CD8-positive, alpha-beta T cell (primary cell): ENCODE measurements at places on chromosomes 4 and X. TPM values are rescaled to one million over a fixed set of nuclear protein-coding genes. Genes with fewer than 3 reads are reported as not detected.

DNA sequence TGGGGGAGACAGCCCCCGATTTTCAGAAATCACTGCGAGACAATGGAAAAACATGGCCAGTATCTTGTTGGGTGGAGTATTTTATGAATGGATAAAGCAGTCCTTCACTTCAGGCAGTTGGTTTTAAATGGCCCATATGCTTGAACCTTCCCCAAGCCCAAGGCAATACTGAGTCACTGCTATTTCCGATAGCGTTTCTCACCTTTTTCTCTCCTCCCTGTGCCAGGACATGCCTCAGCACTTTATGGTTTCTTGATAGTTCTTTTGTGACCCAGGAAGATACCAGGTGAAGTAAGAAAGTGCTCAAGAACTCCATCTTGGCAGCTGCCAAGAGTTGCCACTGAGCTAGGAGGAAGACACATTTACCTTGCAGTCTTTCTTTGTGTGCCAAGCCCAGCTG is 26.8 kb upstream of the ESX1 start:
- DNase-seq: no peak

- DNase-seq: no peak
These were observed 310.0 kb downstream of the PDHA2 start for GRCh38 chr4:96149894-96150293.

GRCh38 chr4:177323416-177323815 is 13.7 kb downstream of the NEIL3 start:
- DNase-seq: no peak

- DNase-seq: no peak
These were observed 57.3 kb downstream of the AGA start for GRCh38 chr4:177384856-177385397.

DNA sequence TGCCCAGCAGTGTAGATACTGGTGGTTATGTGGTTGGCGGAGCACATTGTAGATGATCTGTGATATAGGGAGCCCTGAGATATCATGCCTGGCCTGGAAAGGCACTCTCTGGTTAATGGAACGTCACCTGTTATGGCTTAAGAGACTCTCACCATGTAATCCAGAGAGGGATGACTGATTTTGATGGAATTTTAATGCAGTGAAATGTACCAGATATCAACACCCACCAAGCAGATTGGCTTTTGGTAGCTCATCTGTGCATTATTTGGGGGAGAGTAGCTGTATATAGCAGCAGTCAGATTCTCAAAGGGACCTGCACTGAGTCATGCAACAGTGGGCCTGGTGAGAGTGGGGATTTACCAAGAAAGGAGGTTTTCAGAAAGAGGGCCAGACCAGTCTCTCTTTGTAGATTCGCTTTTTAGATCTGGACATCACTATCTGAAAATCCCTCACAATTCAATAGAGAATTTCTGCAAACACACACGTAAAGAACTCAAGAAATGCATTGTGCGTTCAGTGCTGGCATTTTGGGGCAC is 17.3 kb downstream of the TSC22D3 start:
- no peak for DNase-seq

DNA sequence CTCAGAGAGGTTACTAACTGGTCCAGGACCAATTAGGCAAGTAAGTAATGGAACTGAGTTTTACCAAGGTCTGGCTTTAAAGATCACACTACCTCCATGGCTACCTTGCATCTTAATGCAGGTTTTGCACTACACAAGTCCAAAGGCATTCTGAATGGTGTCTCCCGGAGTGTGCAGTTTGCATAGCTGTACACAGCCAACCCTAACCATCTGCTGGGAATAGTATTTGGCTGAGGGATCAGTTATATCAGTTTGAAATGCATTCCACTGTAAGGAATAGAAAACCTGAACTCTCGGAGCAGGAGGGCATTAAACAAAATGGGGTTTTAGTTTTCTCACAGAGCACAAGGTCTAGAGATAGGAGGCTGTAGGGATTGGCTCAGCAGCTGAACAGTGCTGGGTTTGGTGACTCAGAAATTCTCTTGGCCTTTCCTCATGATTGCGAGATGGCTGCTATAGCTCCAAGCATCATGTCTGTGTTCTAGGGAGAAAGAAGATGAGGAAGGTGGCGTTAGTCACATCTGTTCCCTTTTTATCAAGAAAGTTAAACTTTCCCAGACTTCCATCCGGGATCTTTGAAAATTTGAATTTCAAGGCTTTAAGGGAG is 177.1 kb downstream of the NHS start:
- DNase-seq: no peak

DNA sequence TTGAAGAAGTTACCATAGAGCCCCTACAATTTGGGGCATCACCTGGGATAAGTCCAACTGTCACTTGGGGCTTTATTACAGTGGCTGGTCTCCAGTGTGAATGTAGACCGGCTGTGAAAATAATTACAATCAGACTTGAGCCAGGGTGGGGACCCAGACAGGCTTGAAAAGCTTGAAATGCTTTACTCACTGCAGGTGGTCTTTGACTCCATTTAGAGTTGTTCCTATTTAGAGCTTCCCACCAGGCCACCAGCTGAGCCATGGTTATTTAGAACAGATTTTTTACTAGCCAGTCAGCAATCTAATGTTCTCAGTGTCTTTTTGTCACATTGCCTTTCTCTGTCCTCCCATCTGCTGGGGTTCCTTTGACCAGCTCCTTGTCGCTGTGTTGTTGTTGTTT is 5.7 kb downstream of the ARHGAP10 start:
- no peak for DNase-seq

DNA sequence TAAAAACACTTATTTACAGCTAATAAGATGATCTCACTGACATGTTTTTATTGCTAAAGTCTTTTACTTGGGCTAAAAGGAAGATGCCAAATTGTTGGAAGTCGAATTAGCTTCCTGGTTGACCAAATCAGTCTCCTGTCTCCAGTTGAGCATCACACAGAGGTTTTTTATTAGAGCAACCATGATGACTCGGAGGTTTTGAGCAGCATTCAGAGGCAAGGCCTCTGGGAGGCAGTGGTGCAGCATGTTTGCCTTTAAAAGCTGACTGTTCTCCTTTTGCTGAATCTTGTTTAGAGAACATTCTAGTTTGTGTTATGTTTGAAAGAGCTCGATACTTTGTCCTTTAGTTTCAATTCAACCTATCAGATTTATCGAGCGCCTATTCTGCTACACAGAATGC is 2.1 kb downstream of the UCHL1 start:
- no peak for DNase-seq

DNA sequence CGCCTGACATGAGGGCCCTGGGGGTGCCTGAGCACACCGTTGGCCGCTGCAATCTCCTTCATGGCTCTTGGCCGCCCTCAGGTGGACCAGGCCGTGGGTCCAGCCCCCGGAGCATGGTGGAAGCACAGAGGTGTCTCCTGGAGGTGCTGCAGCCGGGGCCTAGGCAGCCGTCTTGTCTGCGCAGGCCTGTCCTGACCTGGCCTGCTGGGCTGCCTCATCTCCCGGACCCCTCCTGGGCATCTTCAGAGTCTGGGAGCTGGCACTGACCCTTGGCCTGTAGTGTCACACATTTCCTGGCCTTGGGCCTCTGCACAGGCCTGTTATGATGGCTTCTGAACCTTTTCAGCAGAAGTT is 20.9 kb downstream of the UVSSA start:
- DNase-seq: no peak

The ZCCHC12 gene
- total RNA-seq: 0.14 TPM
